ENCODE measurements at places on chromosomes 1 and 21. TPM values are rescaled to one million over a fixed set of nuclear protein-coding genes. Genes with fewer than 3 reads are reported as not detected.

IL19 gene
- not detected for total RNA-seq

DDR2 gene
- 7.5 TPM for total RNA-seq

CYP4Z1 gene
- 0.47 TPM for total RNA-seq

WNT3A gene
- total RNA-seq, result not detected

PDC gene
- total RNA-seq, result not detected

DNA sequence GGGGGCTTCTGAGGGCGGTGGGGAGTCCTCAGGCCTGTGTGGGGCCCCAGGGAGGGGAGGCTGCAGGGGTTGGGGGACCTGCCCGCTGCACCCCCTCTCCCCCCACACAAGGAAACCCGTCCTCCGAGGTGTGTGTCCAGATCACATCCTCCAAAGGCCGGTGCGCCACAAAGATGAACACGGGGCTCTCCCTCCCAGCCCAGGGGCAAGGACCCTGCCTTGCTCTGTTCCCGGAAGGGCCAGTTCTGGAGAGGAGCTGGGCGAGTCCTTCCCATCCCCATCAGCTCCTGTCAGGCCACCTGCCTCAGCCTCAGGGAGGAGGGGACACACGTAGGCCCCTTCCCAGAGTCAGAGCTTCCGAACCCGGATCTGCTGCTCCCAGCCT, 2.5 kb upstream of the TTLL10 start:
- no peak for DNase-seq

- no peak for DNase-seq
These were observed 106.4 kb downstream of the KAZN start for GRCh38 chr1:14704846-14705245.

- DNase-seq, result no peak
These were observed 170.1 kb downstream of the SEC16B start for GRCh38 chr1:177799746-177800145.

Measured in occipital lobe (tissue), 3 donors.